Hypothalamus (tissue), 51 donors: ENCODE measurements at places on chromosomes 4 and X.

- DNase-seq, result no peak
Measured at GRCh38 chr4:138542191-138542776, 300.1 kb upstream of the SLC7A11 start.

GRCh38 chr4:16104520-16104919, 20.7 kb upstream of the PROM1 start:
- DNase-seq, result no peak

- DNase-seq, result no peak
Measured at GRCh38 chr4:73668782-73669201, 48.6 kb upstream of the RASSF6 start.

- DNase-seq, result no peak
Measured at GRCh38 chrX:129461801-129462456, 61.4 kb downstream of the SMARCA1 start.

DNA sequence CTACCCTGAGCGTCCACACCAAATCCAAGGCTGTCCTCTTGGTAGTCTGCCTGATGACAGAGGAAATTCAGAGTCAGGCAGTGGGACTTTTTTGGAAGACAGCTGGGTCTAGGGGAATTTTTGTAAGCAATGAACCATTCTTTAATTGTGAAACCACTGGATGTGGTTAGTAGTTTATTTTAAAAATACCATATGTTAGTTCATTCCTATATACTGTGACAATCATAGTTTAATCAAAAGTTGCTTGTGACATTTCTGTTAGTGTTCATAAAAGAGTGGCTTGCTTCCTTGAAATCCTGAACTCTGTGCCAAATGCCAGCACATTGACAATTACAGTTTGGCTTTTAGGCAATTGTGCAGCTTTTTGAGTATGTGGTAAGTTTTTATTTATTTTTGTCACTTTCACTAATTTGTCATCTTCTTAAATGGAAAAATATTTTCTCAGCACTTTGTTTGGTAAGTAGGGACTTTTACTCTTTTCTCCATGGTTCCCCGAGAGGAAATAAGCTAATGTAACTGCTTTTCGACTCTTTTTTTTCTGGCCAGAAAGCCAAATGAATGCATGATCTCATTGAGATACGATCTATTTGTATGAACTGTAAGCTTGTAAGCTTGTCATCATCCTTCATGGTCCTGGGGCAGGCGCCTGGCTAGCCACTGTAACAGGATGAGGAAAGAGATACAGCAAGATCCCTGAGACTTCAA, 72.6 kb upstream of the SLC4A4 start:
- DNase-seq, result no peak

GRCh38 chrX:146604196-146604595, 205.4 kb upstream of the CXorf51B start:
- no peak for DNase-seq

DNA sequence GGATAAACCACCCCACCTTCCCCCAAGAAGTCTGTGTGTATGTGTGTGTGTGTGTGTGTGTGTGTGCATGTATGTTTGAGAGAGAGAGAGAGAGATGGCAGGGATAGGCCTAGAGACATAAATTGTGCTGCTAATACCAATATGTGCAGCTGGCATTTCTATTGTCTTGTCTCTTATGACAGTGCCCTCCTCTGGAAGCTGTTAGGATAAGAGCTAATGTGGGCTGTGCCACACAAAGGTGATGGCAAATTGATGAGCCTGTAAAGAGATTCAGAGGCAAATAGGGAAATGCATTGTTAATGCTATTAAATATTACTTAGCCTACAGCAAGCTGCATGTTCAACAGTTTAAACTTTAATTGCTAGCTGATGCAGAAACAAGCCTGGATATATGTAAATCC, 332.0 kb downstream of the NKX6-1 start:
- no peak for DNase-seq

DNA sequence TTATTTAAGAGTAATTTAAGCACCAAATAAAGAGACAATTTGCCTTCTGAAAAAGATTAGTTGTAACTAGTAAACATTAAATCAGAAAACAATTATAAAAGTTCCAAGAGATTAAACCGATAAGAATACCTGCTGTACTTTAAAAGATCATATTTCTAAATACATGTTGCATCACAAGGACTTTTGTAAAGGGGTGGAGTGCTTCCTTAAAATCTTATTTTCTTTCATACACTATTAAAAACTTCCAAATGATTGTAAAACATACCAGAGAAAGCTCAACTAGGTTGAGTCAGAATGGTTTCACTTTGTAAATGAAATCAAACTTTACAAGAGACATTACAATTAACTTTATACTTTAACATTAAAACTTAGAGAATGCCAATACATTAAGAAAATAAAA, 41.8 kb downstream of the ACSL4 start:
- DNase-seq, result no peak

GRCh38 chr4:90855111-90855510, 727.9 kb downstream of the CCSER1 start:
- no peak for DNase-seq

DNA sequence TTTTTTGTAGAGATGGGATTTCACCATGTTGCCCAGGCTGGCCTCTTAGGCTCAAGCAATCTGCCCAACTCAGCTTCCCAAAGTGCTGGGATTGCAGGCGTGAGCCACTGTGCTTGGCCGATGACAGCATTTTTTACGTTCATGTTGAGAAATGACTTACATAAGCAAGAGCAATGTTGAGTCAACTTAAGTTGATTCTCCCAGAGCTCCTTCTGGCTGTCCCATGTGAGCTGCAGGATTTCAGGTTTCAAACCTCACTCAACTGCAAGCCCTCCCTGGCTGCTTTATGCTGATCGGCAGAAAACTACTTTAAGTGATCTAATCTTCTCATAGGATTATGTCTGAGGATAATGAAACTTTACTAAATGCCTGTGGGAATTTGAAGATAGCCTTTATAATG, 86.8 kb downstream of the GC start:
- DNase-seq, result no peak

GRCh38 chr4:165967486-165967885, 94.4 kb downstream of the TLL1 start:
- DNase-seq, result no peak
